ENCODE measurements at places on chromosomes 3 and 15. TPM values are rescaled to one million over a fixed set of nuclear protein-coding genes. Genes with fewer than 3 reads are reported as not detected.

Gene GDPGP1
- 1.2 TPM for total RNA-seq

Gene ACKR2
- 0.35 TPM for total RNA-seq

Gene ITGB5
- 269 TPM for total RNA-seq

Gene SIAH2
- total RNA-seq, result 28.8 TPM

Gene NOX5
- 0.03 TPM for total RNA-seq

Gene CELSR3
- 33.3 TPM for total RNA-seq

Gene ARPP19
- total RNA-seq, result 192 TPM

Gene PATL2
- 0.35 TPM for total RNA-seq

Gene NR1I2
- total RNA-seq, result 4.4 TPM
